ENCODE measurements at places on chromosomes 6 and 20. TPM values are rescaled to one million over a fixed set of nuclear protein-coding genes. Genes with fewer than 3 reads are reported as not detected.

The FUCA2 gene
- 74.8 TPM for total RNA-seq

The GNAS gene
- total RNA-seq: 1,304 TPM

The SLC22A3 gene
- total RNA-seq: not detected

The TMEM30A gene
- total RNA-seq: 78.2 TPM

The ECT2L gene
- total RNA-seq: not detected

The HLA-DPB1 gene
- not detected for total RNA-seq

The MYLK4 gene
- total RNA-seq: 1.1 TPM

The TAGAP gene
- total RNA-seq: not detected

The ADAM33 gene
- total RNA-seq: not detected

The OPN5 gene
- total RNA-seq: not detected

Measured in PC-9 (cell line).